PC-3 (cell line): ENCODE measurements at places on chromosomes 2 and 18. TPM values are rescaled to one million over a fixed set of nuclear protein-coding genes. Genes with fewer than 3 reads are reported as not detected.

Gene SCG2
- total RNA-seq: 0.51 and 0.98 TPM in 2 replicates

Gene PDK1
- 45.8 and 66.3 TPM in 2 replicates for total RNA-seq

Gene POMC
- not detected in 2 replicates for total RNA-seq

Gene CREG2
- total RNA-seq: 40.0 and 67.9 TPM in 2 replicates

Gene MTA3
- total RNA-seq: 27.3 and 27.6 TPM in 2 replicates
